ENCODE measurements at places on chromosomes 3 and 15. TPM values are rescaled to one million over a fixed set of nuclear protein-coding genes. Genes with fewer than 3 reads are reported as not detected.

The GPR149 gene
- total RNA-seq = not detected

GRCh38 chr3:77134769-77135168 lies 94.9 kb downstream of the ROBO2 start:
- H3K36me3 ChIP-seq = no peaks in the 10 kb centered on the region
- H3K27ac ChIP-seq = no peak overlapping the region
- DNase-seq = no peak
- no peaks in the 10 kb centered on the region for H3K27me3 ChIP-seq

- no peaks in the 10 kb centered on the region for H3K36me3 ChIP-seq
- H3K4me1 ChIP-seq = peaks cover 7% of the 10 kb centered on the region
- H3K27ac ChIP-seq = no peak overlapping the region
- no peaks in the 10 kb centered on the region for H3K27me3 ChIP-seq
Observed at GRCh38 chr15:28953573-28954195, 67.9 kb downstream of the APBA2 start.

The MELTF gene
- 8.8 TPM for total RNA-seq

DNA sequence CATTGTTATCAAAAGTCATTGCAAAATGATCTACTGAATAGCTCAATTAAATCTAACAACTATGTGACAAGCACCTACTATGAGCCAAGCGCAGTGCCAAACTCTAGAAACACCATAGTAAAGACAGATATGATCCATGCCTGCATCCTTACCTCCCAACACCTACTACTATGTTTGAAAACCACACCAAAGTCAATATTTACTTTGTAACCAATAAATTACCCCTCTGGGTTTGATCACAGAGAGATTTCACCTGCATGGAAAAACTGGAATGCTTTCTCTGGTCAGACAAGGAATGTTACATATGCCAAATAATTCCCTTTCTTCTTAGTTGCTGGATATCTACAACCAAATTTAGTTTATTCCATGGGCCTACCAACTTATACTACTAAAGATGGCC lies 422.2 kb downstream of the FHIT start:
- peaks cover 4% of the 10 kb centered on the region for H3K4me1 ChIP-seq
- DNase-seq = no peak
- peaks cover 13% of the 10 kb centered on the region for H3K36me3 ChIP-seq
- H3K27me3 ChIP-seq = no peaks in the 10 kb centered on the region
- no peak overlapping the region for H3K27ac ChIP-seq

DNA sequence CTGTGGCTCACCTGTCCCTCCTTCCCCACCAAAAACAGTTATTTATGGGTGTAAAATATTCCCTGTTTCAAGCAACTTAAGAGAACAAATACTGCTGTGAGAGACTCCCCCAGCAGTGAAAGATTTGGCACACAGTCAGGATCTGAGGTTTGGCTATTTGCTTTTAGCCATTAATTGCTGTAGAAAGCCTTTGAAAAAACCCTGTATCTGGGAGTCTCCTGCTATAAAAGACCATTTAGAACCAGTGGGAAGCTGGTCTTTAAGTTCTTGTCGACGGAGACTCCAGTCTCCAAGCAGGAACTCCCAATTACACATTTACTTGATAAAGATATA lies 55.1 kb upstream of the PCSK6 start:
- no peak overlapping the region for H3K27ac ChIP-seq
- no peak for DNase-seq
- no peaks in the 10 kb centered on the region for H3K27me3 ChIP-seq
- no peaks in the 10 kb centered on the region for H3K4me1 ChIP-seq

The CLSTN2 gene
- 0.68 TPM for total RNA-seq

The CLDN16 gene
- not detected for total RNA-seq

DNA sequence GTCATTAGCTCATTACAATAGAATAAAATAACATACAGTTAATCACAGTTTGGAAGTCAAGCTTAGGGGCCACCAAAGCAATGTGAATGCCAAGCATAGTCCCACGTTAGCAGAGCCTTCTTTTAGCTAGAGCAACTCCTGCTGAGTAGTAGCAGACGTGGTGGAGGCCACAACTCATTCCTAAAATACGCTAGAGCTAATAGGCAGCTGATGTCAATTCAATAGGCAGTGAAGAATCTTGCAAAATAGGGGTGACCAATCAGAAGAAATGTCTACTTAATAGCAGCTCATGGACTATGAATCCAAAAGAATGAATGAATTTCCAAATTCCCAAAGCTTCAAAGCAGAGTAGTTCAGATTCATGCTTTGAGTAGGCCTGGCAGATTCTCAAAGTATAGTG lies 292.9 kb upstream of the RORA start:
- no peak overlapping the region for H3K4me3 ChIP-seq
- no peaks in the 10 kb centered on the region for H3K36me3 ChIP-seq
- peaks cover 4% of the 10 kb centered on the region for H3K4me1 ChIP-seq

The SI gene
- total RNA-seq = not detected

The PPCDC gene
- 22.7 TPM for total RNA-seq

DNA sequence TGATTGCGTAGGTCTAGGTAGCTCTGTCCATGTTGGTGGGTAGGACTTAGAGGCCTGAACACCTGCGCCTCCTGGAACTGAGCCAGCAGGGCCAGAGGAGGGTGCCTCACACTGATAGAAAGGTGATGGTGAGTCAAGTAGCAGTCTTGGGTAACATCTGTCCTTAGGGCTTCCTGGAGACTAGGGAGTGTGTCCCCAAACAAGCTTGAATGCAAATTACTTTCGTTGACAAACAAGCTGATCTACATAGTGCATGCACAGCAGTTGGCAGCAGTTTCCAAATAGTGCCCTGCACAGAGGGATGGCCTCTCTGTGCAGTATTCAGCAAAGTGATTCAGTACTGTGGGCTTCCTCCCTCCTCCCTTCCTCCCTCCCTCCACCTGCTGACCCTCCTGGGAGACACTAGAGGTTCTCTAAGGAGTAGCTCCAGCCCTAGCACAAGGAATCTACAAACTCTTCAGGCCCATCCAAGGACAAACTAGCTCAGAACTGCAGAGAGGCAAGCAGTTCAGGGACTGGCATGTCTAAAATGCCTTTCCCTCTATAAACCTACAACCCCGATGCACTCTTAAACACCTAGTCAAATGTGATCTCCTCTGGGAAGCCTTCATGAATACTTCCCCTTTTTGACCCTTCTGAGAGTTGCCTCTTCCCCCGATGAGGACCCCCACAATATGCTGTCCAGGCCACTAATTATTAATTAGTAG lies 61.0 kb downstream of the TLE3 start:
- no peak overlapping the region for H3K4me3 ChIP-seq
- H3K27me3 ChIP-seq = no peaks in the 10 kb centered on the region
- no peaks in the 10 kb centered on the region for H3K36me3 ChIP-seq
- no peak overlapping the region for H3K27ac ChIP-seq
- no peak for DNase-seq
- H3K4me1 ChIP-seq = no peaks in the 10 kb centered on the region

Measured in H9 (cell line).